Right atrium auricular region (tissue), 2 donors: ENCODE measurements at places on chromosomes 16 and 17. TPM values are rescaled to one million over a fixed set of nuclear protein-coding genes. Genes with fewer than 3 reads are reported as not detected.

- no peaks in the 10 kb centered on the region for H3K27me3 ChIP-seq
- no peak overlapping the region for H3K4me3 ChIP-seq
- no peak overlapping the region for H3K27ac ChIP-seq
- H3K4me1 ChIP-seq: no peaks in the 10 kb centered on the region
- no peak for DNase-seq
Measured at GRCh38 chr17:50517504-50518383, 9.5 kb downstream of the MYCBPAP start.

- no peak overlapping the region for H3K27ac ChIP-seq
- no peak overlapping the region for H3K4me3 ChIP-seq
- H3K4me1 ChIP-seq: no peaks in the 10 kb centered on the region
- H3K36me3 ChIP-seq: no peaks in the 10 kb centered on the region
- no peak for DNase-seq
- H3K27me3 ChIP-seq: no peaks in the 10 kb centered on the region
Measured at GRCh38 chr17:57553526-57553925, 191.6 kb downstream of the CCDC182 start.

- no peak overlapping the region for H3K4me3 ChIP-seq
- H3K4me1 ChIP-seq: no peaks in the 10 kb centered on the region
- no peak overlapping the region for H3K27ac ChIP-seq
- no peak for DNase-seq
Measured at GRCh38 chr16:554297-554621, 5.9 kb upstream of the PRR35 start.

DNA sequence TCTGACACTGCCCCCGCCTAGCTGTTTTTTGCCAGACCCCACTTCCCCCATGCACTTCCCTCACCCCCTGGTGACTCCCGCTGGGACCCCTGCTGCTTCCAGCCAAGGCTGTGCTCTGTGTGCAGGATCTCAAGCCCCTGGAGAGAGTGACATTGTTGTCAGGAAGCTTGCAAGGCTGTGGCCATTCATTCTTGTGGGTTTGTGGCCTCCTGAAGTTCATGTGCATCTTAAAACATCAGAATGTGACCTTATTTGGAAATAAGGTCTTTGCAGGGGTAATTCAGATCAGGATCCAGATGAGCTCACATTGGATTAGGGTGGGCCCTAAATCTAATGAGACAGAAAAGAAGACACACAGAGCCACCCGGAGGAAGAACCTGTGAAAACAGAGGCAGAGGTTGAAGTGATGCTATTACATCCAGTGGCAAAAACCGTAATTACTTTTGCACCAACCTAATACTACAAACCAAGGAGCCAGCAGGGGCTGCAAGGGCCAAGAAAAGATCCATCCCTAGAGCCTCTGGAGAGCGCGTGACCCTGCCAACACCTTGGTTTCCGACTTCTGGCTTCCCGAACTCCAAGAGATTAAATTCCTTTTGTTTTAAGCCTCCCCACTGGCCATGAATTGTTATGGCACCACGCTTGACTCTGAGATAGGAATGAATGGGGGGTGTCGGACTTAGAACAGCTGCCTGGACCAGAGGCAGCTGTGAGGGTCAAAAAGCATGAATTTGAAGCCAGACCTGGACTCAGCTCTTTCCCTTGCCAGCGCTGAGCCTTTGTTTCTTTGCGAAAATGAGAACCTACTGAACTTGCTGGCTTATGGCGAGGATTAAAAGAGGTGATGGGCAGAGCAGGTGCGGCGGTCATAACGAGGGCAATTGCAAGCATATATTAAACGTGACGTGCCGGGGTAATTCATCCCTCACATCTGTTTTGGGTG is 75.5 kb downstream of the BMERB1 start:
- no peaks in the 10 kb centered on the region for H3K4me1 ChIP-seq
- no peaks in the 10 kb centered on the region for H3K27me3 ChIP-seq
- no peak for DNase-seq
- H3K4me3 ChIP-seq: no peak overlapping the region
- H3K27ac ChIP-seq: no peak overlapping the region
- no peaks in the 10 kb centered on the region for H3K36me3 ChIP-seq

DNA sequence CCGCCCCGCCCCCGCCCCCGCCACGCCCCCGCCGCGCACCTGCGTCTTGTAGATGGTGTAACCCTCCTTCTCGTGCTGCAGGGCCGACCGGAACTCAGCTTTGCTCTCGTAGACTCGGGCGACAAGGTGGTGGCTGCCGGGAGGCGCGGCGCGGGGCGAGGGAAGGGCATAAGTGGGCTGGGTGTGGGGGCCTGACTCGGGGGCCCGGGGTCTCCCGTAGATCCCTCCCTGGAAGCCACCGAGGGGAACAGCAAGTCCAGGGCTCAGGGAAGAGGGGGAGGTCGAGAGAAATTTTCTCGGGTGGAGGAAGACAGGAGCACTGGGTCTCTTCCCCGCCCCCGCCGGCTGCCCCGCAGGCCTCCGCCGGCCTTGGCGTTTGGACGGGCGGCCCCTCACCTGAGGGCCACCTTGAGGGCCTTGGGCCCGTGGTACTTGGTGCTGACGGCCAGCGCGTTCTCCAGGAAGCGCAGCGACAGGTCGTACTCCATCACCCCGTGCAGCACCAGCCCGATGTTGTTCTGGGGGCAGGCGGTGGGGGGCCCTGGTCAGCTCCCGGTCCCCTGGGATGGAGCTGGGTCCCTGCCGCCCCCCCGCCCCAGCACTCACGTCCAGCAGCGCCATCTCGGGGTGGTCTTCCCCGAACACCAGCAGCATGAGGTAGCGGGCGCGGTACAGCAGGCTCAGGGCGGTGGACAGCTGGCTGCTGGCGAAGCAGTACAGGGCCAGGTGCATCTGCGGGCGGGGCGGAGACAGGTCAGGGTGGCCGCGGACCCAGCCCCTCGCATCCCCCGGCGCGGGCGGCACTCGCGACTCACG is 19.4 kb downstream of the CLUH start:
- H3K27ac ChIP-seq: no peak overlapping the region
- H3K27me3 ChIP-seq: no peaks in the 10 kb centered on the region
- DNase-seq: no peak
- no peaks in the 10 kb centered on the region for H3K4me1 ChIP-seq

Gene ABCC1
- 15.2 TPM for total RNA-seq

Gene CLDN7
- not detected for total RNA-seq
